Suprapubic skin (tissue), 4 donors: ENCODE measurements at places on chromosomes 1 and 21. TPM values are rescaled to one million over a fixed set of nuclear protein-coding genes. Genes with fewer than 3 reads are reported as not detected.
A peak's percentile ranks its signal among the peaks of the same experiment; 100 is the strongest.

DNA sequence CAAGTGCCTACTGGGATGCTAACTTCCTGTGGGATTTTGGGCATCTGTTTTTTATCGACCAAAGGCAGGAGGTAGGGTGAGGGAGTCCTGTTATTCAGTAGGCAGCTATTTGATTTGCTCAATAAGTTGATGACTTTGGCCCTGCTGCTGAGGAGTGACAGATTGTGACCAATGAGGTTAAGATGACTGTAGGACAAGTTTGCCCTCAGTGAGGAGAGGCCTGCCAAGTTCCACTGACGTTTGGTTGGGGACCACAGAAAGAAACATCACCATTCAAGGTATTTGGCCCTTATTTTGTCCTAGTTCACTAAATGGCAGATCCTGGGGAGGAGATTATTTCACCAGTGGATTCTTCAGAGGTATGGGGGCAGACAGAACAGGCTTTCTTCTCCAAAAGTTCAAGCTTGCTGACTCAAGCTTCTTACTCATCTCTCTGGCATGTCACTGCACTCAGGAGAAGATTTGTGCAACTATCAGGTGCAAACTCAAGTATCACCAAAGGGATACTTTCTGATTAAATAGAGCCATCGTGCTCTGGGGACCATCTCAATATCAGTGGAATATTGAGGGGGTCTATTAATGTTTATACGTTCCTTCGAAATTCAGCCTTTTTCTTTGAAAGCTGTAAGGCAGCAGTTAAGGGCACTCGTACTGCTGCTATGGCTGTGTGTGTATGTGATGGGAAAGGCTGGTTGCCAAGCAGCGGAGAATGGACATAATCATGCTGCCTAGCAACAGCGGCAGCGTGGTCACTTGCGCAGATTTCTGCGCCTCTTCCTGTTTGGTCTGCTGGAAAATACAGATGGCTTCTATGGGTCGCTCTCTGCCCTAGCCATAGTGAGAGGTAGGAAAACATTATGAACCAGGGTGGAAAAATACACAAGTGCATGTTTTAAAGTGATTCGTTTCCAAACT is 78.7 kb downstream of the PBX1 start:
- no peak for DNase-seq

GRCh38 chr1:247656221-247656875 is 23.2 kb downstream of the OR13G1 start:
- no peak for DNase-seq

GRCh38 chr1:96579636-96580035 is 141.9 kb upstream of the PTBP2 start:
- no peak for DNase-seq

GRCh38 chr1:25683731-25684130 is 67.1 kb downstream of the MAN1C1 start:
- DNase-seq: peak; percentile 74

Gene MAP10
- 1.0 TPM for total RNA-seq

Gene TDRD5
- total RNA-seq: 0.64 TPM

Gene DPT
- total RNA-seq: 16.0 TPM
